ENCODE measurements at places on chromosomes 7 and 10. TPM values are rescaled to one million over a fixed set of nuclear protein-coding genes. Genes with fewer than 3 reads are reported as not detected.

The SPOCK2 gene
- total RNA-seq: not detected

The BAIAP2L1 gene
- 9.6 TPM for total RNA-seq

The OR6V1 gene
- total RNA-seq: not detected

The SPDYE9 gene
- not detected for total RNA-seq

The PNLIPRP2 gene
- not detected for total RNA-seq

The BBIP1 gene
- 13.1 TPM for total RNA-seq

The RNF32 gene
- total RNA-seq: 1.8 TPM

The PSAP gene
- 584 TPM for total RNA-seq

The MKX gene
- 33.7 TPM for total RNA-seq

The HTRA1 gene
- 40.8 TPM for total RNA-seq

The OR2A1 gene
- not detected for total RNA-seq
